ENCODE measurements at places on chromosomes 4 and X.

DNA sequence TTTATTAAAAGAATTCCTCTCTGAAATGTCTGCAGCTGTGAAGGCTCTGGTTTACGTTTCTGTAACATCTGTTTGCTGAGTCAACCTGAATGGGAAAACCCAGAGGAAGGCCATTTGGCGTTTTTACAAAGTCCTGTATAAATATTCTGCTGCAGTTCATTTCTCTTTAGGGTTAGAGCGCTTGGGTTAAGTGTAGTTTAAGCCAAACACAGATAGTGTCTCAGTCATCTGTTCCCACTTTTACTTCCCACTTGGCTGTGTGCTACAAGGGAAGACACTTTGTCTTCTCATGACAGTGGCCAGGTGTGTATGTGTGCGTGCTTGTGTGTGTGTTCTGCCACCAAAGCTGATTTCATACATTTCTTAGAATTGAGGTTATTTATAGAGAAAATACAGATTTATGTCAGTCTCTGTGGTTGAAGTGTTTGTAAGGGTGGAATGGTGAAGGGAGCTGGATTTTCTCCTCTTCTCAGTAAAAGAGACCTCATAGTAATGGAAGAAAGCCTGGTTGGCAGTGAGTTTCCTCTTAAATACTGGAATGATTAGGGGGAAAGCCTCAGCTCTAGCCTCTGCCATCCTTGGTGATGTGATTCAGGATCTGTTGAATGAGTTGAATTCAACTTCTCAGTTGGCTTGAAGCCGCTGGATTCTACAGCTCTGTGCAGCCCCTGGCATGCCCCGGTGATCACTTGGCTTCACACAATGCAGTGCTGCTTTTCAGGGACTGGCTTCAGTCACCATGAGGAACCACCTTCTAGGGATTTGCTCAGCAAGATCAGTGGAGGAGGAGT is 50.6 kb downstream of the JADE1 start:
- no peak for DNase-seq

DNA sequence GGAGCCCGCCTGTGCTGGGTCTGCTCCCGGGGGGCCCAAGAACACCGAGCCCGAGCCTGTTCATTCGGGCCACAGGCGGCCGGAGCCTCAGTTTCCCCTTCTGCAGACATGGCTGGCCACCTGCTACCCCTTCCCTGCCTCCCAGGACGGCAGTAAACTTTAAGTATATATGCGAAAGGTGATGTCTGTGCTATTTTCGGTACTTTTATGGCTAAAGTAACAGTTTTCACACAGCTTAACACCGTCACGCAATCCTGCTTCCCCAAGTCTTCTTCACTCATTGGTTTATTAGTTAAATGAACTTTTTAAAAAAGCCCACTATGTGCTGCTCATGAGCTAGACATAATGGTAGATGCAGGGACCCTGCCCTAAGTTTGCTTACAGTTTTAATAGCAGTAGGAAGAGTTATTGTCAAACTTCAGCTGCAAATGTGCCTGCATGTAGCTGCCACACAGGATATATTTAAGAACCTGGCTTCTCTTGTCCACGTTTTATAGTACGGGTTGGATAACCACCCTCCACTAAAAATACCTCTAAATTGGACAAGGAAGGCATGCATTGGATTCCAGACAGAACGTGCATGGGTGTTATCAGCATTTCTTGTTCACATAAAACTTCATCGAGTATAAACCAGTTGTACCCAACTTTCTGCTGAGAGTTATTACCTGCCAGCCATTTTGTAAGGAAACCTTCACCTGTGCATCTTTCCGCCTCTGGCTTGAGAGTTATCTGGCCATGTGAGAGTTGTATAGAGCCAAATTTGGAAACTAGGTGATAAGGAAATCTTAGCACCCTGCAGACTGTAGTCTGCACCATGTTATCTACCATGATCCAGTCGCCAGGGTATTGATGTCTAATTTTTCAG is 741 bp downstream of the ANAPC4 start:
- DNase-seq: no peak

GRCh38 chr4:77190053-77190452 is 33.0 kb downstream of the CCNG2 start:
- DNase-seq: no peak

DNA sequence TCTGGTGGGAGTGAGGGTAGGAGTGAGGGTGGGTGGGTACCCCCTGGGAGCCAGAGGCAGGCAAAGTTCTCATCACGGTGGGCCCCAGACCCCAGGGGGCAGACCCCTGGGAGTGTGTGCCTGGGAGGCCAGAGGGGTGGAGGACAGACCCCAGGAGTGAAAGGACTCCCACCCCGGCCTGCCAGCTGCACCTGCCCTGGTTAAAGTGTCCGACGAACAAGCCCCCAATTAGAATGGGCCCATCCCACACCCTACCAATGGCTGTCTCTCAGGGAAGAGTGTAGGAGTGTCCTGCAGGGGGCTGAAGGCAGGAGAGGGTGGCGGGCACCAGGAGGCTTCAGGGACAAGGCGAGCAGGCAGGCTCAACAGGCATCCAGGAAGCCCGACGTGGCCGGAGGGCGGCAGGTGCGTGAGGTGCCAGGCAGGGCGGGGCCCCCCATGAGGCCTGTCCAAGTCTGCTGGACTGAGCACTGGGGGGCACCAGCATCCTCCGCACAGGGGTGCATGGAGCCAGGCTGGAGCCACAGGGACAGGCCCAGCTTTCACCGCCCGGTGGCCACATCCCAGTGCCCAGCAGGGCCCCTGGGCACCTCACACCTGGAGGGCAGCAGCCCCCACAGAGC is 8.7 kb downstream of the PDE6B start:
- no peak for DNase-seq

GRCh38 chr4:150822407-150822806 is 192.7 kb downstream of the LRBA start:
- DNase-seq: no peak

DNA sequence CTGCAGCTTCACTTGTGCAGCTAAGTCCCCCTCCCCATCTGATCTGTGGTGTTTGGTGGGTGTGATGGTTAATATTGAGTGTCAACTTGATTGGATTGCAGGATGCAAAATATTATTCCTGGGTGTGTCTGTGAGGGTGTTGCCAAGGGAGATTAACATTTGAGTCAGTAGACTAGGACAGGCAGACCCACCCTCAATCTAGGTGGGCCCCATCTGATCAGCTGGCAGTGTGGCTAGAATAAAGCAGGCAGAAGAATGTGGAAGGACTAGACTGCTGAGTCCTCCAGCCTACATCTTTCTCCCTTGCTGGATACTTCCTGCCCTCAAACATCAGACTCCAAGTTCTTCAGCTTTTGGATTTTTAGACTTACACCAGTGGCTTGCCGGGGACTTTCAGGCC is 103.5 kb upstream of the BOD1L1 start:
- no peak for DNase-seq

DNA sequence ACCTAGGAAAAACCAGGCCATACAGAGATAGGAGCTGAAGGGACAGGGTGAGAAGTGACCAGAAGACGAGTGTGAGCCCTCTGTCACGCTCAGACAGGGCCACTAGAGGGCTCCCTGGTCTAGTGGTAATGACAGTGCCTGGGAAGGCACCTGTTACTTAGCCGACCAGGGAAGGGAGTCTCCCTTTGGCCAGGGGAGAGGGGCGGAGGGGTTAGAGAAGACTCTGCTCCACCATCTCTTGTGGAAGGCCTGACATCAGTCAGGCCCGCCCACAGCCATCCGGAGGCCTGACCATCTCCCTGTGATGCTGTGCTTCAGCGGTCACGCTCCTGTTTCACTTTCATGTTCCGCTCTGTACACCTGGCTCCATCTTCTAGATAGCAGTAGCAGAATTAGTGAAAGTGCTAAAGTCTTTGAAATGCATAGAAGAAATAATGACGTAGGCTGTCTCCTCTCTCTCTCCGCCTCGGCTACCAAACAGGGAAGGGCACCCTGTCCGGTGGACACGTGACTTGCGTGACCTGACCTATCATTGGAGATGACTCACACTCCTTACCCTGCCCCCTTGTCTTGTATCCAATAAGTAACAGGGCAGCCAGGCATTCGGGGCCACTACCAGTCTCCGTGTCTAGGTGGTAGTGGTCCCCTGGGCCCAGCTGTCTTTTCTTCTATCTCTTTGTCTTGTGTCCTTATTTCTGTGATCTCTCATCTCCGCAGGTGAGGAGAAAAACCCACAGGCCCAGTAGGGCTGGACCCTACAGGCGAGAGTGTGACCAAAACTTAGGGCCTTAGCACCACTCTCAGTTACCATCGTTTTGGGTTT is 26.7 kb downstream of the HTT-AS start:
- DNase-seq: peak; percentile 38

GRCh38 chr4:10460313-10461047 is 3.3 kb upstream of the ZNF518B start:
- no peak for DNase-seq

GRCh38 chr4:2771264-2771663 is 15.1 kb upstream of the TNIP2 start:
- no peak for DNase-seq

- no peak for DNase-seq
Observed at GRCh38 chr4:90951037-90951436, 823.8 kb downstream of the CCSER1 start.

DNA sequence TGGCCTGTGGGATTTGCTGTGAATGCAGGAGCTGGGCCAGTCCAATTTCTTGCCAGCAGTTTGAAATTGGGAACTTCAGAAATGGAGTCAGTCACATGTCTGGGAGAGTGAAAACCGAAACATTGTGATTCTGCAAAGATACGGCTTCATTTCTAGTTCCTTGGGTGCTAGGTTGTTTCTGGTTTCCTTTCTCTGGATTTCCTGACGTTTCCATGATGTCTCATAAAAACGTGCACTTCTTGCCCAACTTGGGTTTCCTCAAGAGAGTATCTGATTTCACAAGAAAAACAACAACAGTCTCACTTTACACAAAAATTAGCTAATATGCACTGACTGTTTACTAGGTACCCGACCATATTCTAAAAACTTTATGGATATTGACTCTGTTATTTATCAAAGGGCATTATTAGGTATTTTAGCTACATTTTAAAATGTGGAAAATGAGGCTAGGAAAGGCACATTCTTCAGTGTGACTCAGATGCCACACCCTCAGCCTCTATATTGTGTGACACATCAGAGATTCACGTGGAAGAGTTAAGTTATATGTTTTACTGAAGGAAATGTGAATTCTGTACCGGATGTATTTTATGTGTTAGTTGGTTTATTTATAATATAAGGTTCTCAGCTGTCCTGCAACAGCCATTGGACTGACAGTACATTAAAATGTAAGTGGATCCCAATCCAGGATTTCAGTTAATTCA is 225.0 kb upstream of the PUDP start:
- DNase-seq: no peak

GRCh38 chrX:29039501-29039900 is 452.3 kb downstream of the IL1RAPL1 start:
- DNase-seq: no peak

DNA sequence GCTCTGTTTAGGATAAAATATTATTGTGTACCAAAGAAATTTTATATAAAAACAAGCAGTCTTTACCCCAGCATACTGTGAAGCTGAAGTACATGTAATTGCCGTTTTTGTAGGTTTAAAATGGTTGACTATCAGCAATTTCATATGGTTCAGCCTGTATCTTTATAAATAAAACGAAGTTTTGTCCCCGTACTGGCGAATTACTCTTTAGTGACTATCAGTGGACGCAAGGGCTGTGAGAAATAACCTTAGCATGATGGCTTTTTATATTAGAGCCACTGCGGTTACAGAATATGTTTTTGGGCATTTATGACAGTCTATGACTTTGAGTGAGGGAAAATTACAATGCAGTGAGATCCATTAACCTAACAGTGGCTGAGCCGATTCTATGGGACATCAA is 1.2 kb downstream of the GPM6B start:
- no peak for DNase-seq

GRCh38 chrX:56284269-56284668 is 52.1 kb downstream of the KLF8 start:
- DNase-seq: no peak

- no peak for DNase-seq
Observed at GRCh38 chr4:39712819-39713607, 15.1 kb downstream of the UBE2K start.

- DNase-seq: no peak
Observed at GRCh38 chrX:101252634-101253033, 33.0 kb downstream of the DRP2 start.

DNA sequence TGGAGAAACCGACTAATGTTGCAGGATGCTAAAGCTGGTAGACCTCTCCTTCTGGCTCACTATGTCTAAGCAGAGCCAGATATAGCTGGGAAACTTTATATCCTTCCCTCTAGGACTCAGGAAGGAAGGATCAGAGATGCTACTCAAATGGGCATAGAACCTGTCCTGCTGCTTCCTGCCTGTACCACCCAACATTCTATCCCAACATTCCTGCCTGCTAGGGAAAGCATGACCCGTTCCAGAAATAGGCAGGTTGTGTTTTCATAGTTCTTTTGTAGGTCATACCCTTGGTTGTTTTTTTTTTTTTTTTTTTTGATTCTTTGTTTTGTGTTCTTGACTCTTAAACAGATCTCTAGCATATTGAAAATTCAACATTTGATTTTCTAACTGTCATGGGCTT is 5.3 kb downstream of the NPNT start:
- no peak for DNase-seq

DNA sequence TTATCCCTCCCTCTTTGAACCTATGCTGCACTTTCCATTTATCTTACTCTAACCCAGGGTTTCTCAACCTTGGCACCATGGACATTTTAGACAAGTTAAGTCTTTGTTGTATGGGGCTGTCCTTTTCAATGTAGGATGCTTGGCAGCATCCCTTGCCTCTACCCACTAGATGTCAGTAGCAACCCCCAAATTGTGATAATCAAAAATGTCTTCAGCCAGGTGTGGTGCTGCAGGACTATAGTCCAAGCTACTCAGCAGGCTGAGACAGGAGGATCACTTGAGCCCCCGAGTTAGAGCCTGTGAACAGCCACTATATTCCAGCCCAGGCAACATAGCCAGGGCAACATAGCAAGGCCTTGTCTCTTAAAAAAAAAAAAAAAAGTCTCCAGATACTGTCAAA is 7.0 kb downstream of the LRCH2 start:
- DNase-seq: no peak

GRCh38 chr4:189124149-189124758 is 816.4 kb upstream of the FRG1 start:
- no peak for DNase-seq

DNA sequence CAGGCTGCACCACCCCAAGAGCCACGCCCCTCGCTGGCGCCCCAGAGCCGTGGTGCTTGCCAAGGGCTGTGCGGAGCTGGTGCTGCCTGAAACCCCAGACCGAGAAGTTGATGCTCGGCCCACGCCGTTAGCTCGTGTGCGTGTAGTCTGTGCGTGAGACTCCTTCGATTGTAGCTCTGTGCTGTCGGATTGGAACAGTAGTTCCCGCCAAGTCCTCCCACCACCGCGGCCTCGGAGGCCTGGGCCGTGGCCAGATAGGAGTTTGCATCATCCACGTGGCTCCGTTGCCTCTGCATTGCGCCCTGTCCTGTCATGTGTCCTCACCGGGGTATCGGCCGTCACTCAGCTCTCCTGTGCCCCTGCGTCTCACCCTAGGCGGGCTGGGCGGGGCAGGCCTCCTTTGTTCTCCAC is 24.2 kb downstream of the TNIP2 start:
- no peak for DNase-seq

DNA sequence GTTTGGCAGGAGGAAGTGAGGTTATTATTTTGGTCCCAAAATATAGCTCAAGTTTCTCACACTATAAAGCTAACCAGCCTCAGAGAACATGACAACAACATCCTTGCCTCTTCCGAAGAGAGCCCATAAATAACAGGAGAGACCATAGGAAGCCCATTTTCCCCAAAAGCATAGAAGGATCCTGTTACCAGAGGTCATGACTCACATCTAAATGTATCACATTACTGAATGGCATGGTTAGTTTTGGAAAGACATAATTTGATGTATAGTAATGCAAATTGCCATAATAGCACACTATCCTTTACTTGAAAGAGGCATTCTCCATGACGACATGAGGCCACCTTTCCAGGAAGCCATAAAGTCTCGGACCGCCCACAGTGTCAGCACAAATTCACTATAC is 238.8 kb upstream of the GRIA3 start:
- no peak for DNase-seq

Data from stimulated activated CD4-positive, alpha-beta T cell treated with anti-CD3 and anti-CD28 coated beads, Interleukin-1b, Interleukin-23, amount 100 ng/mL, for 1 hour (primary cell).